ENCODE measurements at places on chromosomes 2 and 18.

- DNase-seq, result no peak
Observed at GRCh38 chr2:197852108-197852507, 47.7 kb downstream of the PLCL1 start.

DNA sequence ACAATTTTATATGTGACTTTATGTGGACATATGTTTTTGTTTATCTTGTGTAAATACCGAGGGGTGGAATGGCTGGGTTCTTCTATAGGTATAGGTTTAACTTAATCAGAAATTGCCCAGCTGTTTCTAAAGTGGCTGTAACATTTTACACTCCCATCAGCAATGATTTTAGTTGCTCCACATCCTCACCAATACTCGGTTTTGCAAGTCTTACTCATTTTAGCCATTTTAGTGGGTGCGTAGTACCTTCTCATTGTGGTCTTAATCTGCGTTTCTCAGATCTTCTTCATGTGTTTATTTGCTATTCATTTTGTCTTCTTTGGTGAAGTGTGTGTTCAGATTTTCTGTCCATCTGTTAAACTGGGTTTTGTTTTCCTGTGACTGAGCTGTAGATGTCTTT lies 95.4 kb upstream of the BCL2L11 start:
- no peak for DNase-seq

DNA sequence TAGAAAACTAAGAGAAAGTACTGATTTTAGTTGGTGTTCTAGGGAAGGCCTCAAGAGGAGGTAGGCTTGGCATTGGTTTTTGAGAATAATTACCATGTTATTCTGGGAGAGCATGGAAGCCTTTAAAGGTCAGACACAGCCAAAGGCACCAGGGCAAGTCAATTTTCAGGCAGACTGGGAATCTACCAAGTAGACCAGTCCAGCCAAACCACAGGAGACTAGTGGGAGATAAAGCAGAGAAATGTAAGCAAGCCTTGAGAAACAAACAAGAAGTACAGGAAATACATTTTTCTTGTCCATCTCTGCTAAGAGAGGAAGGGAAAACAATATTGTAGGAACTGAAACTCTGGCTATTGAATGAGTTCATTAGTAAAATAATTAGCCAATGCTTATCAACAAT lies 5.5 kb upstream of the CCDC68 start:
- no peak for DNase-seq

- DNase-seq, result peak; percentile 26
Observed at GRCh38 chr2:221571025-221571550, 1.0 kb downstream of the EPHA4 start.

- no peak for DNase-seq
Observed at GRCh38 chr2:41283079-41283775, 764.6 kb upstream of the PKDCC start.

- no peak for DNase-seq
Observed at GRCh38 chr2:151638191-151638933, 95.9 kb downstream of the NEB start.

DNA sequence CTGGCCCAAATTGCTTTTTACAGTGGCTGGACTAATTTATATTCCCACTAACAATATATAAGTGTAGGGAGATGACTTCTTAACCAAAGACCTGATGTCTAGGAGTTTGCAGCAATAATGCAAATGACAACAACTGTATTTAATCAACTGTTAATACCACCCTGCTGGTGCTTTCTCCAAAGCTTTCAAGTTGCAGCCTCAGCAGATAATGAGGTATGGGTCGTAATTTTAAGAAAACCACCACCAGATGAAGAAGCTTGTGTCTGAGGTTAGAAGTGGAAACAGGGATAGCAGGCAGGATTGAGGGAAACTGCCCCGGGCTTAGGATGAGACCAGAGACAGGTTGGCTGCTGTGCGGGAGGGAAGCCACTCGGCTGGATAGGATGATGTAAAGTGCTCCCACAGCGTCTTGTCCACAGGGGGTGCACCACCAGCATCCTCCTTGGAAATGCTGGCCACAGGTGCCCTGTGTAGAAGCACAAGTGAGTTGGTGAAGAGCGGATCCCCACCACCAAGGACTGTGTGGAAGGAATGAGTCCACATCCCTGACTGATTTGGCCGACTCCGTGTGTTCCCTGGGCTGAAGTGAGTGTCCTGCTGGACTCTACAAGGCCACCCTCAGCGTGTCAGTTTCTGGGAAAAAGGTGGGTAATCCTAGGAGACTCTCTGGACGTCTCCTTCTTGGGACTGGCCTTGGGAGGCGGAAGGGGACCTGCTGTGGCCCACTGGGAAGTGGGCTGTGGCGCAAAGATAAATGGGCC lies 76.1 kb upstream of the SMAD2 start:
- no peak for DNase-seq

GRCh38 chr2:186917866-186918265 lies 68.9 kb upstream of the ZSWIM2 start:
- DNase-seq, result no peak

DNA sequence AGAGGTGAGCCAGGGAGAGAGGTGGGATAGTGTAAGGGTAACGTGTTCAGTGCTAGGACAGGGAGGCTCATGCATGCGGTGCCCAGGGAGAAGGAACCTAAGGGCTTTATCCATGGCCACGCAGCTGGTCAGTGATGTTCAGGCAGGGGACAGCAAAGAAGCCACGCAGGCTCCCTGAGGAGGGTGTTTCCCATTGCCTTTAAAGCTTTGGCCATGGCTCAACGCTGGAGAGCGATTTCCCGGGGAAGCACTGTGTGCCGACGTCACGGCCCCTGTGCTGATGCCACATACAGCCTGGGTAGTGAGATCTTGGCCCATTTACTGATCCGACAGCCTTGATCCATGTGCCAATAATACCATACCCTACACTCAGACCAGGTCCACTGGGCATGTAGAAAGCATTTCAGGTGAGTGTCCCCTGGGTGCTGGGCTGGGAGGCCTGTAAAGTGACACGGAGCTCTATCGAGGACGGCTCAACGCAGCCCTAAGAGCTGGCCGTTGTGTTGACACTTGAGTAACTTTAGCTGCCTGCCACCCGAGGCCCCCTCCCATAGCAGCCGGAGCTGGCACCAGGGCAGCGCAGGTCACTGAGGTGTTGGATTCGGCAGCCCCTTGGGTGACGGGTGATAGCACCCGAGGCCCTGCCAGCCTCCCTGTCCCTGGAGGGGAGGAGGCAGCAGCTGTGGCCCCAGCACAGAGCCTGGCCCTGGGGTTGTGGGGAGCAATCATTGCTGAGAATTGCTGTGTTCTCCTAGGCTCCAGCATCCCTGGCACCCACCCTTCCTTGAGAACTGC lies 41.4 kb downstream of the PDIA6 start:
- no peak for DNase-seq

DNA sequence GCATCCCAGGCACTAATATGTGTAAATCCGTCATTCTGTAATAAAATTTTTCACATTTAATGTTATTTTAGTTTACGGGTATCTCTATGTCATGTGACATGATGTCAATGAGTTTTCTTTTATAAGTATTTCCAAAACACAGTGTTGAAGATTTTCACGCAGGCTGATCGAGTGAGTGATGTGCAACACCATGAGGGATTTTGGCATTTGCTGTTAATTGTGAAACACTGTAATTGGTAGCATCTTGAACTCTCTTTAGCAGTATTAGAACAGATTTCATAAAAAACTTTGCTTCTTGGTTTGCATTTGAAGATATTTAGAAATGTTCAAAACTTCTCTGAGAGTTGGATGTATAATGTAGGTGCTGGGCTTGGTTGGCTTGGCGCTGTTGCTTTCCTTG lies 35.5 kb downstream of the KCNE4 start:
- DNase-seq, result no peak

DNA sequence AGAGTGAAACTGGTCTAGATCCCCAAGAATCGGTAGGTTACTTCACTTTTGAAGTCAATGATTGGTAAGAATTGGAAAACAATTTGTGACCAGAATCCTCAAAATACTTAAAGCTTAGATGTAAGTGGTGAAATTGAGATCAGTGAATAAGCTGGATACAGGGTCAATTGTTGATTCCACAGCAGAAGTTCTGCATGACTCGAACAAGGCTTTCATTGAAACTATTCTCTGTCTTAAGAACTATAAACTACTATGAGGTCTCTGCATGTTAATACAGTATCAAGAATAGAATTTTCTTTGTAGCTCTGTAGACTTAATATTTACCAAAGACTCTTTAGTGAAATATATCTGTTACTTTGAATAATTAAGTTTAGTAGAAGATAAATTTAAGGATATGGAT lies 324.2 kb upstream of the FIGN start:
- DNase-seq, result no peak

DNA sequence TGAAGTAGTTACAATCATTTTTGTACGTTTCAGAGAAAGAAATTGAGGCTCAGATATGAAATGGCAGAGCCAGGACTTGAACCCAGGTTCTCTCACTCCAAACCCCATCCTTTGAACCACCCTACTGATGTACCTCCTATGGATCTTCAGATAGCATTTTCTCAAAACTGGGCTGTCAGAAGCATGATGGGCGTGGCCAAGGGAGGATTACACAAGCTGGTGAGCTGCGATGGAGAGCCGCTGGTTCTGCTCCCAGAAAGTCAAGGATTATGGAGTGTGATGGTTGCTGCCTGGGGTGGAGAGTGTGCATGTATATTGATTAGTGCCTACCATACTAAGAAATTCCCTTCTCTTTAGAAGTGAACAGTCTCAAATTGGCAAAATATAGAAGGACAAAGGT lies 47.0 kb upstream of the PPP1CB start:
- DNase-seq, result no peak

DNA sequence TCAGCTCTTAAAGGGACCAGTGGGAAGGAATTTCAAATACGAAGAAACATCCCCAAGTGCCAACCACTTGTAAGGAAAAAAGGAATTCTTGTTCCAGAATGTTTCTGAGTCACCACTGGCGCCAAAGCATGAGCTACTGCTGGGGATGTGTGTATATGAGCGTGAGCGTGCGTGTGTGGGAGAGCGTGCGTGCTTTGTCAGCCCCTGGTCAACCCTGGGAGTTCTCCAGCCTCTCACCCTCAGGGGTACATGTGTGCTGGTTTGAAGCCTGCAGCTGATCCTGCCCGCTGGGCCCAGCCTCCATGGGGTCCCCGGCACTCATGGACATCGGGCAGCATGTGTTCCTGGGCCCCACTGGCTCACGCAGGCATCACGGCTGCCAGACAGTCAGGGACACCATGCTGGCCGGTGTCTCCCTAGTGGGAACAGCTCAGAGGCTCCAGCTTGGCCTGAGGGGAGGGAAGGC lies 17.1 kb downstream of the HS6ST1 start:
- no peak for DNase-seq

GRCh38 chr2:239197146-239197545 lies 203.7 kb downstream of the HDAC4 start:
- peak; percentile 1 for DNase-seq

GRCh38 chr2:72562451-72563153 lies 263.2 kb downstream of the EXOC6B start:
- DNase-seq, result no peak

DNA sequence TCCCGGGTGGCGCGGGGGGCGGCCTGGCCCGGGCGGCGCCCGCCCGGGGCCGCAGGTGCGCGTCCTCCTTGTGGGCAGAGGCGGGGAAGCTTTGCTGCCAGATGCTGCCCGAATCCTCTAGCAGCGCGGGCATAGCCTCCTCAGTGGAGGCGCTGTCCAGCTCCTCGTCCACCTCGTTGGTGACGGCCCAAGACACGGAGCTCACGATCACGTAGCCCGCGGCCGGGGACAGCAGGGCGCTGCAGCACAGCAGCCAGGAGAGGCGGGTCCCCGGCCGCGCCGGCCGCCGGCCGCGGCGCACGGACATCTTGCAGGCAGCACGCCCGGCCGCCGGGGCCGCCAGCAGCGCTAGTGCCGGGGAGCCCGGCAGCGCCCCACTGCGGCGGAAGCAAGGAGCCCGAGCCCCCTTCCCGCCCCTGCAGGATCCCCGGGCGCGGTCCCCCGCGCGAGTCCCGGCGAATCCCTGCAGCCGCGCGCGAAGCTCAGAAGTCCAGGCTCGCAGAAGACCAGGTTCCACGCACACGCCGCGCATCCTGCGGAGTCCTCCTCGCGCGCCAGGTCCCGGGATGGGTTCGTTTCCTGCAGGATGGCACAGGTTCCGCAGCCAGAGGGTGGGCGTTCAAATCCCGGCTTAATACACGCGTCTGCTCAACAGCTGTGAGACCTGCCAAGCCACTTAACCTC lies at the start of gene CREG2:
CREG2 (minus strand) TSS at position 353 of the 684 bp plus-strand sequence; CDS start at position 307, 46 bp downstream.
- peak; percentile 57 for DNase-seq

- DNase-seq, result peak; percentile 3
Observed at GRCh38 chr18:79485788-79486355, 90.1 kb downstream of the NFATC1 start.

GRCh38 chr18:75168619-75169018 lies 40.3 kb downstream of the PTGR3 start:
- DNase-seq, result no peak

- no peak for DNase-seq
Observed at GRCh38 chr2:79155826-79156476, 3.6 kb downstream of the REG3A start.

- no peak for DNase-seq
Observed at GRCh38 chr2:46431481-46432235, 47.7 kb upstream of the TMEM247 start.

- no peak for DNase-seq
Observed at GRCh38 chr2:193350509-193350908, 1155.8 kb upstream of the TMEFF2 start.

- DNase-seq, result no peak
Observed at GRCh38 chr2:61255580-61256437, 93.8 kb downstream of the C2orf74 start.

GRCh38 chr2:134228493-134228903 lies 25.4 kb upstream of the MGAT5 start:
- no peak for DNase-seq

- DNase-seq, result no peak
Observed at GRCh38 chr2:155502766-155503165, 804.3 kb downstream of the KCNJ3 start.

- DNase-seq, result peak; percentile 34
Observed at GRCh38 chr2:197286805-197287595, 23.6 kb downstream of the ANKRD44 start.

DNA sequence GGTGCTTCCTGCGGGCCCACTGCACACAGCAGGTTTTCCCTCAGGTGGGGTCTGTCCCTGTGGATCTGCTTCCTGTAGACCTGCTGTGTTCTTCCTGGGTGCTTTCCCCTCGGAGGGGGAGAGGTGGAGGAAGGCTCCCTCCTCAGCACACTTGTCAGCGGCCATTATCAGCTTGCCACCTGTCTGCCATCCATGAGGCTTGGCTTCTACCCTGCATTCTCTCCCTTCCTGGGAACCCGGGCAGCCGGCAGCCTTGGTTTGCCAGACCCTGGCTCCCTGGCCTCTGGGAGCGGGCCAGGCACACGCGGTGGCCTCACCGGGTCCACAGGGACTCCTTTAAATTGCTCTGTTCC lies 58.5 kb downstream of the INPP5D start:
- DNase-seq, result no peak

Measured in left colon (tissue), 2 donors.